Stimulated activated naive CD8-positive, alpha-beta T cell treated with anti-CD3 and anti-CD28 coated beads, Interleukin-15, Interleukin-2, amounts not matched to agents 100 U/mL and 50 U/mL, for 24 hours (primary cell): ENCODE measurements at places on chromosomes 3 and 15.

- DNase-seq = no peak
These were observed 5.2 kb upstream of the OCA2 start for GRCh38 chr15:28104326-28104725.

- DNase-seq = no peak
These were observed 910.0 kb upstream of the ROBO1 start for GRCh38 chr3:80677796-80678195.

- no peak for DNase-seq
These were observed 67.5 kb downstream of the TMEM44 start for GRCh38 chr3:194565597-194566190.

- no peak for DNase-seq
These were observed 44.5 kb downstream of the GOLGA6L2 start for GRCh38 chr15:23402544-23402943.

DNA sequence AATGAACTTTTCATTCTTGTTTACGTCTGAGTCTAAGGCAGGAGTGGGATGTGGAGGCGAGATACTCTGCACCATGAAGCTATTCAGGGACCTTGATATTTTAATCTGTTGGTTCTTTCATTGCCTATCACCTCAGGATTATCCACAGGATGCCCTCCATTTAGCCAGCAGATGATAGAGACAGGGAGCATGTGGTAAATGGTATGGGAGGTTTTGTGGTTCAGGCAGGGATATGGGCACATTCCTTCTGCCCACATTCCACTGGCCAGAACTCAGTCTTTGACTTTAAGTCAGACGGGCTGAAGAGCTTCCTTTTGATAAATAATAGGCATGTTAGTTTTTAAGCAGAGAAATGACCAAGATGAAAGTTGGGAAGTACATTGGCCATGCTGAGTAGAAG is 548.0 kb upstream of the CCDC54 start:
- no peak for DNase-seq

DNA sequence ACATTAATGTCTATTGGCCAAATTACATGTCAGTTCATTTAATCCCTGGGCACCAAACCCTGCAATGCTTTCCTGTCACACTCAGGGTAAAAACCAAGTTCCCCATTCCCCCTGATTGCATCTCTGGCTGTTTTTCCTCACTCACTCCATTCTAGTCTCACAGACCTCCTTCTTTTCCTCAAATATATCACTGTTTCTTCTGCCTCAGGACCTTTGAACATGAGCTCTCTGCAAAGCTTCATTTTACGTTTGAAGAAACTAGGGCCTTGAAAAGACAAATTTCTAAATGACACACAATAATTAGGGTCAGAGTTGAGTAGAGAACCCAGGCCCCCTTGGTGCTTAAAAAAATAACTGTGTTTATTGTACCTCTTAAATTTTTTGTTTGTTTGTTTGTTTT is 230.6 kb downstream of the THRB start:
- no peak for DNase-seq

DNA sequence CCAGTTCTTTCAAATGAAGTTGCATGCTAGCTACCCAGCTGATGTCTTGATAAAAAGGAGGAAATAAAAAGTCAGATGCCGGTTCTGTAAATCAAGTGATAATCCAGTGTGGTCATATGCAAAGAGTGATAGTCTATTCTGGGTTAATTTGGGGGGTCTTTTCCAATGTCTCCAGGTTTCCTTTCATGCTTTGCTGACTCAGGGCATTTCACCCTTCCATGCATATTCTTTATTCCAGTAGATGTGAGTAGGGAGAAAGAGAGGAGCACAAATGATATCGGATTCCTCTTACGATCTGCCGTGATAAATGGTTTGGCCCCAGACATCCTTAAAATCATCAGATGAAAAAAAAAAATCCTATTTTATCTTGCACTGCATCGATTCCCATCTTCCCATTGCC is 60.8 kb downstream of the ADAMTS9 start:
- no peak for DNase-seq

DNA sequence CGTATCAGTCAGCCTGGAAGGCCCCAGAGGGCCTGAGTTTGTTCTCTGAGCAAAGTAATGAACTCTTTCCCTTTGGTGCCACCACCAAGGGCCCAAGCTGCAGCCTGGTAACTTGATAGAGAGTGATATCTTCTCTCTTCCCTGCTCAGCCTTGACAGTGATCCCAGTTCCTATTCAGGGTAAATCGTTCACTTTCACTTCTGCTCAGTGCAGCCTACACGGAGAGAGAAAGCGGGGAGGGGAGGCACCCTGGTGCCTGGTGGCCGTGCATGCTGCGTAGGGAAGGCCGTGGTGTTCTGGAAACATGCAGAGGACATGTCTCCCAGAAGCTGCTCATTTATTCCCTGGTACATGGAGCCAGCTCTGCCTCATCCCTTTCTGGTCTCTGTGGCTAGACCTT is 54.9 kb downstream of the KIF9 start:
- no peak for DNase-seq

DNA sequence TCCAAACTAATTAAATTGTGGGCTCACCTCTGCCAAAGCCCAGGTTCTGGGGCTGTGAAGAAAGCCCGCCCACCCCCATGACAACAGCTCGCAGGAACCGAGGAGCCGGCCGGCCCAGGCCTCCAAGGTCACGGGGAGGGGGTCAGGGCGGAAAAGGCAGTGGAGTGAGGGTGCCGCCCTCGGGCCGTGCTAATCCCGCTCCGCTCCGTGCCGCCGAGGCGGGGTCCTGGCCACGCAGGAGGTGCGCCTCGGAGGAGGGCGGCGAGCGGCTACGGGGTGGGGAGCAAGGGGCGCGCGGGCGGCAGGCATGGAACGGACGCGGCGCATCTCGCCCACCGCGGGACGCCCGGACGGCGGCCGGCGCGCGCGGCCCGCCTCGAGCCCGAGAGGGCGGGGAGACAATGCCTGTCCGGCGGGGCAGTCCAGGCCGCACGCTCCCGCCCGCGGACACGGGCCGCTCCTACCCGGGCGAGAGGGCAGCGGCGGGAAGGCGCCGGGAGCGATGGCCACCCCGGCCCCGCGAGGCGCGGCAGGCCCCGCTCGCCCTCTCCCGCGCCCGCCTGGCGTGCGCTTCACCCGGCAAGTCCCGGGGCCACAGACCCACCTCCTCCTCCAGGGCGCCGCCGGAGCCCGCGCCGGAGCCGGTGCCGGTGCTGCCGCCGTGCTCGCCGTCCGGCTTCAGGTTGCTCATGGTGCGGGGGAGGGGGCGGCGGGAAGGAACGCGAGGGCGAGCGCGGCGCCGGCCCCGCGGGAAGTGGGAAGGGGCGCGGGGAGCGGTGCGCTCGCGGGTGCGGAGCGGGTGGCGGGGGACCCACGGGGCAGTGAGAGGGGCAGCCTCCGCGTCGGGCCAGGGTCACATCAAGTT is 528 bp downstream of the RBPMS2 start:
- DNase-seq = peak; percentile 20

DNA sequence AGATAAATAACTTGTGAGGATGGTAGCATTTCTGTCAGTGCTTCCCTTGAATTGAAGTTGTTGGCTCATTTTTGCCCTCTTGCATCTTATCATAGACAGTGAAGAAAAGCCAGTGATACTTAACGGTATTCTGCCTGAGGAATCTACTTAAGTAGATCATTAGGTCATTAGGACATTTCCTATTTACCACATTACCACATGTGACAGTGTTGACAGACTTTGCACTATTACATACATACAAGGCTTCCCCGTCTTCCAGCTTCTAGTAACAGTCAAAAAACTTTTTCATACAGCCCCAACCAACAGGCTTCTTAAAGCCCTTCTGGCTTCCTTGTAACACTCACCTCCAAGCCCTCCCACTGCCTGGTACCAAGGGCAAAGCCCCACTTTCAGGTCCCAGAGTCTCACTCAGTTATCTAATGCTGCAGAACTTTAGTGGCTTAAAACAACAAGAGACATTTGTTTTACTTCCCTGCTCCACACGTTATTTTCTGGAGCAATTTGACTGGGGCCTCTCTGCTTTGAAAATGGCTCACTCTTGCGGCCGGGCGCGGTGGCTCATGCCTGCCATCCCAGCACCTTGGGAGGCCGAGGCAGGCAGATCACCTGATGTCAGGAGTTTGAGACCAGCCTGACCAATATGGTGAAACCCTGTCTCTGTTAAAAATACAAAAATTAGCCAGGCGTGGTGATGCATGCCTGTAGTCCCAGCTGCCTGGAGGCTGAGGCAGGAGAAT is 40.0 kb downstream of the ASB7 start:
- no peak for DNase-seq

- no peak for DNase-seq
These were observed 4.1 kb downstream of the FBN1 start for GRCh38 chr15:48641416-48641815.

DNA sequence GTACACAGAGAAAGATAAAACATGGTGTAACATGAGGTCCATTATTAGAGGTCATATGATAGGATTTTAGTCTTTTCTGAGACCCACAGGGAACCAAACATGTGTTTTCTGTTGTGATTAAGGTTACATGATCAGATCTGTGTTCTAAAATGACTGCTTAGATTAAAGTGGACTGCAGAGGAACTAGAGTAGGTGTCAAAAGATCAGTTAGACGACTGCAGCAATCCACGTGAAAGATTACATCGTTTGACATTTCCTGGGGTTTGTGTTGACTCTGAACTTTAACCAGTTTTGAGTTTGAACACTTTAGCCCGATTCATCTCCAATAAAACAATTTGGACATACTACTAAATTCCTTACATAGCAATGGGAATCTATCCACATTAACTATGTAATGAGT is 5.1 kb downstream of the MIX23 start:
- DNase-seq = no peak

DNA sequence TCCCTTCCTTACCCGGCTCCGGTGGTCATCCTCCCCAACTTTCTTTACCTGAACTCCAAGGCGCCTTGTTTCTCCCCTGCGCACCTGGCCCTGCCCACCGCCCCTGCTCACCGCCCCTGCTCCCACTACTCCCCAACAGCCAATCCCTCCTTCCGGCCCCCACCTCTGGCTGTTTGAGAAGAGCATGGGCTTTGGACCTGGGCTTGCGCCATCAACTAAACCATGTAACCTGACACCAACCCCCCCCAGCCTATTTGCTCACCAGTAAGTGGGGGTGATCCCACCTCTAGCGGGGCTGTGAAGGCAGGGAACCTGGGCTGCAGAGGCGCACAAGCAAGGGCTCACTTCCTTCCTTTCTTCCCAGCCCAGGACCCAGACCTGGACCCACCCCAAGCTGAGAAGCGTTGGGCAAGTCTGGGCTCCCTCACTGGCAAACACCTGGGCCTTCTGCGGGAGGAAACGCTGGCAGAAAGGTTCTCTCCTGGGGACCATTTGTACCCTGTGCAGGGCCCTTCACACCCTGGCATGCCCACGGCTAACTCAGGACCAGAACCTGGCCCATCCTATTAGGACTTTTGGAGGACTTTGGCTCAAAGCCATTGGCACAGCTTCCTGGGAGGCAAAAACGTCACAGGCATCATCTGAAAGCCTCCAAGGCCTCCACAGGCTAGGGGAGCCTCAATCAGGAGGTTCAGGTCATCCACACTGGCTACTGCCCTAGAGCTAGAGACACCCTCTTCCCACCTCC is at the start of gene PLXNB1:
Gene PLXNB1 (minus strand): TSS at position 127 of the 748 bp plus-strand sequence. CDS start 5,475 bp downstream, outside the sequence.
- DNase-seq = no peak

DNA sequence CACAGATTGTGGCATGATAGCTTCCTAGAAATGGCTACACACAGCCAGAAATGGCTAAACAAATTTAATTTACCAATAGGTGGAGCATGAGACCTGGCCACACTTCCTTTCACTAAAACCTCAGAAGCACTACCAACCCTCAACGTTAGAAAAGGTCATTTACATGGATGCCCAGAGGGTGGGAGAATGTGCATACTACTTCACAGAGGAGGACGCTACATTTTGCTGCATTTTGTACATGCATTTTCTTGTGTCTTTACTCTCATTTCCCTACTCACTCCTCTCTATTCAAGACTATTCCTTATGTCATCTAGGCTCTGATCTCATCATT is 40.1 kb downstream of the C2CD4B start:
- DNase-seq = no peak

GRCh38 chr3:60399861-60400845 is 851.1 kb downstream of the FHIT start:
- no peak for DNase-seq

DNA sequence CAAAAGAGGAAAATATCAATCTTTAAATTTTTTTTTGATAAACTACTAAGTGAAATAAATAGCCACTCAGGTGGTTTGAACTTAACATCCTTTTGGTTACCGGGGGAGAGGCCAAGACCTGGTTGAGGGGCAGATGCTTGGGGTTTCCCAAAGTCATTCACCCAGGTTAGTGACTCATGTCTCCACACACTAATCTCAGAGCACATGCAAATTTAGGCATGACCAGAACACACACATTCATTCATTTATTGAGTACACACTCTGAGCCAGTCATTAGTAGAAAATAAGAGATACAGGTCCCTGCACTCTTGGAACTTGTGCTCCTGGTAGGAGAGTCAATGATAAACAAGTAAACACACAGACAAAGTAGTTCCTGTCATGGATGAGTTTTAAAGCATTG is 7.3 kb downstream of the ILDR1 start:
- peak; percentile 28 for DNase-seq

DNA sequence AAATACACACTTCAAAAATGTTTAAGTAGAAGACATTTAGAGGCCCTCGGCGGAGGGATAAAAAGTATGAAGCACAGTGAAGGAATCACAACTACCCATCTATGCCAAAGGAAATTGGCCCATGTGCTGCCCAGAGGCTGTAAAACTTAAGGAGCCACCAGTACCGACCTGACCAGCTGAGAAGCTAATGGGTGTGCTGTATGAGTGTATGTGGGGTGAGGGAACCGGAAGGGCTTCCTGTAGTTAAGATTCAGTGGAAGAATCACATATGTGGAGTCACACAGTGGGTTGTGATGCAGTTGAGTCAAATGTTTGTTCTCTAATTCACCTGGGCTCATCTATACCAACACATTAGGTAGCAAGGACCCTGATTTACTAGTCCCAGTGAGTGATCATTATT is 516.0 kb upstream of the IL12A start:
- no peak for DNase-seq

DNA sequence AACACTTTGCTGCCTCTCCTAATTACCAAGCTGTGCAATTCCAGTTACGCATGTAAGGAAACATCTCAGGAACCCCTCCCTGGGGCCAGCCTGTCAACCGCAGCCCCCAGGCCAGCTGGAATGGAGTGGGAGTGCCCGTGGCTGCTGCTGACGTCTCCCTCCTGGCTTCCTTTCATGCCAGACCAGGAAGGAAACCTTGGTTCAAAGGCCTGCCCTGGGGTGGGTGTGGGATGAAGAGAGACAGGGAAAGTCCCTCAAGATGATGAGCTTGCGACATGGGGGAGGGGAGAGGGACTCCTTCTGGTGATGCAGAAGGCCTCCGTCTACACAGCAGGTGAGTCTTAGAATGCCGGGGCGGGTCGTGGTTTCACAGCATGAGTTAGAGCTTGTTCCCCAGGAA is 11.4 kb upstream of the CYP11A1 start:
- DNase-seq = peak; percentile 83

GRCh38 chr3:140903196-140903595 is 38.4 kb upstream of the SLC25A36 start:
- DNase-seq = no peak
